Activated CD4-positive, alpha-beta memory T cell treated with anti-CD3 and anti-CD28 coated beads for 36 hours (primary cell): ENCODE measurements at places on chromosomes 1 and 21. TPM values are rescaled to one million over a fixed set of nuclear protein-coding genes. Genes with fewer than 3 reads are reported as not detected.

The ELAPOR1 gene
- total RNA-seq, result 11.5 TPM

The TBX15 gene
- total RNA-seq, result not detected

The CELA2A gene
- total RNA-seq, result not detected

The SLAMF9 gene
- total RNA-seq, result not detected

The REG4 gene
- total RNA-seq, result not detected

DNA sequence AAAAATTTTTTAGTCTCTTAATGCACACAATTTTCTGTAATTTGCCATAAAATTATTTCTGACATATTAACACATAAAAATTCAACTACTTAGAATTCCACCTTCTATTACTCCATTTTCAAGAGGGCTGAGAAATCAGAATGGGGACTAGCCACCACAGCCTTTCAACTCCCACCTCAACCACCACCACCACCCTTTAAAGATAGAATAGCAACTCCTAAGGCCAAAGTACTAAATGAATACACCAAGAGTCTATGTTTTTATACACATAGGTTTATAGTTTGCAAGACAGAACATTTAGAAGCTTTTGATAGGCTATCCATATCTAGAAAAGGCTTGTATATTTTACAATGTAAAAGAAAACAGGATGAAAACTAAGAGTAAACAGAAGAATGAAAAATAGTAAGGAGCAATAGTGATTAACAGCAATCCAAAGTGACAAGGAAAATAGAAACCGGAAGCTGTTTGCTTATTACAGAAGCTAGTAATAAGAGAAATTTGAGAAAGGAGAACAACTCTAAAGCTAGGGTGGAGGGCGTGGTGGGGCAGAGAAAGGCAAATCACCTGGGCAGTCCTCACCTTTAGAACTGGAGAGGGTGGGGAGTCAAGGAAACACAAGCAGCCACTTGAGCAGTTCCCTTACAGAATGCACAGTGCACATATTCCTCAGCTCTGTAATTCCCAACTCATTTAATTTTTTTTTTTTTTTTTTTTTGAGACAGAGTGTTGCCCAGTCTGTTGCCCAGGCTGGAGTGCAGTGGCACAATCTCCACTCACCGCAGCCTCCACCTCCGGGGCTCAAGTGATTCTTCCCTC is 27.7 kb downstream of the EPS15 start:
- H3K27ac ChIP-seq, result peak overlapping the region; percentile 25
- DNase-seq, result no peak
- peaks cover 53% of the 10 kb centered on the region for H3K4me1 ChIP-seq
- H3K4me3 ChIP-seq, result no peak overlapping the region
- H3K36me3 ChIP-seq, result peaks cover 2% of the 10 kb centered on the region
- no peaks in the 10 kb centered on the region for H3K27me3 ChIP-seq

- H3K36me3 ChIP-seq, result no peaks in the 10 kb centered on the region
- H3K4me1 ChIP-seq, result no peaks in the 10 kb centered on the region
- no peak overlapping the region for H3K4me3 ChIP-seq
- no peaks in the 10 kb centered on the region for H3K27me3 ChIP-seq
- no peak overlapping the region for H3K27ac ChIP-seq
Observed at GRCh38 chr1:57551476-57551875, 127.6 kb upstream of the DAB1 start.

GRCh38 chr1:101291562-101292380 is 55.0 kb downstream of the S1PR1 start:
- H3K4me3 ChIP-seq, result peak overlapping the region; percentile 54
- H3K4me1 ChIP-seq, result peaks cover 72% of the 10 kb centered on the region
- peaks cover 4% of the 10 kb centered on the region for H3K36me3 ChIP-seq

DNA sequence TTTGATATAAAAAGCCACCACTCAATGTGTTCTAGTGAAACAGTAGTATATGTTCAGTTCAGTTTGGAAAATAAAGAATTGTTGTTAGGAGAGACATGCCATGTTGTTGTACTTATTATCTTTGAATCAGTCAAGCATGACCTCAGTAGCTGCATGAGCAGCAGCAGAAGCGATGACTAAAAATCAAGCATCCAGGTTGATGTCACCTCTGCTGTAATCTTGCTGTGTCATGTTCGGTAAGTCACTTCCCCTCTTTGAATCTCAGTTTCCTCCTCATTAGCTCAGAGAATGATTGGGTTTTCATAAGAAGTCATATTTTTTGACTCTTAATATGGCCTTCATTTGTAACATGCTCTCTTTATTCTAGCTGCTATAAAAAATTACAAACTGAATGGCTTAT is 428.4 kb upstream of the B3GALT2 start:
- peaks cover 3% of the 10 kb centered on the region for H3K4me1 ChIP-seq
- DNase-seq, result peak; percentile 14
- H3K27me3 ChIP-seq, result no peaks in the 10 kb centered on the region
- H3K27ac ChIP-seq, result no peak overlapping the region

- peak overlapping the region; percentile 85 for H3K27ac ChIP-seq
- DNase-seq, result peak; percentile 73
- H3K36me3 ChIP-seq, result no peaks in the 10 kb centered on the region
Observed at GRCh38 chr1:66271216-66271903, 262.6 kb upstream of the SGIP1 start.

DNA sequence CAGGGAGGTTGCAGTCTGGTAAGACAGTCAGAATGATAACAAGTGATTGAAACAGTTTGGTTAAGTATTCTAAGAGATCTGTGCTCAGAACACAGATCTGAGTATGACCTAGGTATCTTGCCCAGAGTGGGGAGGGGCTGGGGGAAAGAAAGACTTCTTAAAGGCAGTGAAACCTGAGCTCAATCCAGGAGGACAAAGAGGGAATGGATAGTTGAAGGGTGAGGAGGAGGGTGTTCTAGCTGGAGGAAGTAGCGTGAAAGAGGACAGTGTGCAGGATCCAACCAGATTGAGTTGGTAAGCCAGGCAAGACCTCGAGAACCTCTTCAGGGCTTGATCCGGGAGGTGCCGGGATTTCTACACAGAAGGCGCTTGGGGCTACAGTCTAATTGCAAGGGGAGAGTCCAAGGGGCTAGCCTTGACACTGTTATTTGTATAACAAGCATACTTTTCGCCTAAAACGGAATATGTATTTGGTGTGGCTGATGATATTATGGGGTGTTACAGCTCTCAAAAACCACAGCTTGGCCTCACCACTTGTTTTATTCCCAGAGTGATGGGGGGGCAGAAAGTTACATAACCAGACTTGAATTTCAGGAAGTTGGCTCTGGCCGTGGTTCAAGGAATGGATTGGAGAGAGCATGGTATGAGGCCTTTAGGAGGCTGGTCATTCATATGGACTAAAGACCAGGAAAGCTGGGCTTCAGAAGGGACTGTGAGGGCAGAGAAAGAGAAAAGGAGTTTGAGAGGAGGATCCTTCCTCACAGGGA is 19.1 kb downstream of the RCSD1 start:
- peaks cover 7% of the 10 kb centered on the region for H3K36me3 ChIP-seq
- no peak overlapping the region for H3K4me3 ChIP-seq

- DNase-seq, result no peak
- no peaks in the 10 kb centered on the region for H3K36me3 ChIP-seq
- H3K27ac ChIP-seq, result no peak overlapping the region
- peaks cover 5% of the 10 kb centered on the region for H3K4me1 ChIP-seq
Observed at GRCh38 chr1:232248276-232248820, 381.6 kb downstream of the SIPA1L2 start.

DNA sequence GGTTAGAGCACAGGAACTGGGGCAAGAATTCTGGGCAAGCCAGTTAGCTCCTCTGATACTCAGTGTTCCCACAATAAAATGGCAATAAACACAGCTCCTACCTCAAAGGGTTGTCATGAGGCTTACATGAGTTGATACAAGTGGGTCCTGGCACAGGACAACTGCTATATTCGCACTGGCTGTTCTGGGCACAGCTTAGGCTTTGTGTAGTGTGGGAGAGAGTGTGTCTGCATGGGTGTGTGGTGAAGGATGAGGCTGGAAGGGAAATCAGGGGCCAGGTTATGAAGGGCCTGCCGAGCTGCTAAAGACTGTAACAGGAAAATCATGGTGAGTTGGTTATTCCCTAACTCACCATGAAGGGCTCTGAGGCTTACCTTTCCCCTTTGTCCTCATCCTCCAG is 18.7 kb downstream of the ETV3 start:
- peaks cover 8% of the 10 kb centered on the region for H3K4me1 ChIP-seq
- no peak for DNase-seq
- H3K27me3 ChIP-seq, result no peaks in the 10 kb centered on the region
- peaks cover 20% of the 10 kb centered on the region for H3K36me3 ChIP-seq
- no peak overlapping the region for H3K4me3 ChIP-seq
- no peak overlapping the region for H3K27ac ChIP-seq

- H3K27ac ChIP-seq, result no peak overlapping the region
- H3K4me3 ChIP-seq, result no peak overlapping the region
- no peak for DNase-seq
- no peaks in the 10 kb centered on the region for H3K27me3 ChIP-seq
- no peaks in the 10 kb centered on the region for H3K4me1 ChIP-seq
Observed at GRCh38 chr1:178743801-178744200, 18.8 kb downstream of the RALGPS2 start.

DNA sequence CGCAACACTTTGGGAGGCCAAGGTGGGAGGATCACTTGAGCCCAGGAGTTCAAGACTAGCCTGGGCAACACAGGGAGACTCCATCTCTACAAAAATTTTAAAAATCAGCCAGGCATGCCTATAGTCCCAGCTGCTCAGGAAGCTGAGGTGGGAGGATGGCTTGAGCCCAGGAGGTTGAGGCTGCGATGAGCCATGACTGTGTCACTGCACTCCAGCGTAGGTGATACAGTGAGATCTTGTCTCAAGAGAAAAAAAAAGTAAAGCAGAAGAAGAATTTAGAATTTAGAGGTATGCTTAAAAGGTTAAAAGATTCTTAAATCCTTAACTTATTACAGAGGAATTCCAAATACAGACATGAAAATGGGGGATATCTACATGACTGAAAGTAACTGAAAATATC is 79.5 kb downstream of the SMYD3 start:
- peaks cover 2% of the 10 kb centered on the region for H3K36me3 ChIP-seq
- H3K4me3 ChIP-seq, result no peak overlapping the region
- H3K27ac ChIP-seq, result no peak overlapping the region
- peaks cover 9% of the 10 kb centered on the region for H3K4me1 ChIP-seq
- H3K27me3 ChIP-seq, result no peaks in the 10 kb centered on the region
- DNase-seq, result peak; percentile 19

DNA sequence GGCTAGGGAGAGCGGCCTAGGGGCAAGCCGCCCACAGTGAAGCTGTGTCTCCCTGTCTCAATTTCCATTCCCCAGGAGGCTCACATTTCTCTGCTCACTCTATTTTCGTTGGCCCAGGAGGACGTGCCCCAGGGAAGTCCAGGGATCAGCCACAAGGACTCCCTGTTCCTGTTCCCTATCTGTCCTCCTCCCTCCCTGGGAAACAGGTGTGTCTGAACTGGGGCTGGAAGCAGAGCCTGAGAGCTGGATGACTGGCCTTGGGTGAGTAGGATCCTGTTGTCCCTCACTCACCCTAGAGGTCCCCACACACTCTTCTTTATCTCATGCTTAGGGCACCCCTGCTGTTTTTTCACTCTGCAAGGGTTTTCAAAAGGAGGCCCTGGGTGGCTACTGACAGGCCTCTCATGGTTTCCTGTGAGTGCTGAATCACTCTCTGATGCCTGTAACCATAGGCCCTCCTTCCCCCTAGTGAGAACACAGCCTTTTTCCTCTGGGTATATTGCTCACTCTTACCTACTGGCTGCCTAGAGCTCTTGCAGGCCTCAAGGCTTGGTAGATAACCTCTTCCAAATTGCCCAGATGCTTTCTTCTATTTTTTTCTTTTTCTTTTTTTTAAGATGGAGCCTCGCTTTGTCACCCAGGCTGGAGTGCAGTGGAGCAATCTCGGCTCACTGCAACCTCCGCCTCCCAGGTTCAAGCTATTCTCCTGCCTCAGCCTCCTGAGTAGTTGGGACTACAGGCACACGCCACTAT is 3.3 kb upstream of the UTP11 start:
- H3K36me3 ChIP-seq, result peaks cover 18% of the 10 kb centered on the region
- peaks cover 48% of the 10 kb centered on the region for H3K4me1 ChIP-seq
- H3K27me3 ChIP-seq, result no peaks in the 10 kb centered on the region
- no peak overlapping the region for H3K4me3 ChIP-seq

- no peak overlapping the region for H3K4me3 ChIP-seq
- no peak overlapping the region for H3K27ac ChIP-seq
- H3K27me3 ChIP-seq, result no peaks in the 10 kb centered on the region
- H3K4me1 ChIP-seq, result peaks cover 13% of the 10 kb centered on the region
- no peak for DNase-seq
Observed at GRCh38 chr1:155715777-155716176, 26.9 kb downstream of the DAP3 start.

DNA sequence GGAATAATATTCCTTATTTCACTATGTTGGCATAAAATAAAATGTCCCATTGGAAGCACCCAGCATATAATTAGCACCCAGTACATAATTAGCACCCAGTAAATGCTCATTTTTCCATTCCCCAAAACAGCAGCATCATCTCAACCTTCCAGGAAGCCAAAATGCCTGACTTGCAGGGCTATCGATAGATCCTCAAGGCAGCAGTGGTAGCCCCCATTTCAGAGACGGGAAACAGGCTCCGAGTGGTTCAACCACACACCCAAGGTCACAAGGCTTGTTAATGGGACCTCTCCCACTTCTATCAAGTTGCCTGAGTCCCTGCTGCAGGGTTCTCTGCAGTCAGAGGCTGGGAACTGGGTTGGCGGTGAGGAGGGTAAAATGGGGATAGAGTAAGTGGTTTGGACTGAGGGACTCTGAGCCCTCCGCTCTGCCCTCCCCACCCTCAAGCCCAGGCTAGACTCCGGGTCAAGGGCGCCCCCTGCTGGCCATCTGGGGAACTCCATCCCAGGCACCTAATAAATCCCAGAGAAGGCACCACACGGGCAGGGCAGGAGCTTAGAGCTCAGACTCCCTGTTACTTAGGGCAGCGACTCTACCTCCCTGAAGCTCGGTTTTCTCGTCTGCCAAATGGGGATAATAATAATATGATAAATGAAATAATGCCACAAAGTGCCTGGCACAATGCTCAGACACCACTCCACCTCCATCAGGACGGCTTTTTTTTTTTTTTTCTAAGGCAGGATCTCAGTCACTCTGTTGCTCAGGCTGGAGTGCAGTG is 21.9 kb upstream of the LAPTM5 start:
- H3K27ac ChIP-seq, result no peak overlapping the region
- H3K27me3 ChIP-seq, result no peaks in the 10 kb centered on the region

- DNase-seq, result no peak
- H3K27me3 ChIP-seq, result no peaks in the 10 kb centered on the region
- H3K4me1 ChIP-seq, result no peaks in the 10 kb centered on the region
- H3K36me3 ChIP-seq, result no peaks in the 10 kb centered on the region
Observed at GRCh38 chr1:53187401-53187800, 9.2 kb upstream of the CPT2 start.

- no peak overlapping the region for H3K27ac ChIP-seq
- no peak for DNase-seq
- H3K27me3 ChIP-seq, result no peaks in the 10 kb centered on the region
- no peaks in the 10 kb centered on the region for H3K36me3 ChIP-seq
Observed at GRCh38 chr21:30209601-30210000, 6.3 kb downstream of the CLDN8 start.

DNA sequence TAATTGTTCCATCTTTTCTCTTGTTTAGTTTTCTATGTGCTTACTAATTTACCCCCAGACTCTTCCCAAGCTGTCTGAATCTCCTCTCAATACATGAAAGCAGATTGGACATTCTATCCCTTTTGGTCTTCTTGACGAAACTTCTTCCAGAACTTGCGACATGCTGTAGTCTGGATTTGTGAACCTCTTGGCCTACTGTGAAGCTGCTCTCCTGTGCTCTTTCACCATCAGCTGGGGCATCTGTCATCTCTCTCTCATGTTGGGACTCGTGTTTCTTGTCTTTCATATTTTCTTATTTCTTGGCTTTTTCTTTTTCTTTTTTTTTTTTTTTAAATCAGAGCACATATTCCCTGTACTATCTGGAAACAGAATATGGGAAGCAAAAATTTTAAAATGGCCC is 6.8 kb downstream of the CPT2 start:
- H3K27ac ChIP-seq, result no peak overlapping the region
- no peak for DNase-seq
- H3K36me3 ChIP-seq, result peaks cover 56% of the 10 kb centered on the region
- H3K27me3 ChIP-seq, result no peaks in the 10 kb centered on the region
- H3K4me1 ChIP-seq, result peaks cover under 1% of the 10 kb centered on the region
